Activated CD4-positive, CD25-positive, alpha-beta regulatory T cell (primary cell): ENCODE measurements at places on chromosomes 7 and 10.

- DNase-seq = no peak
These were observed 17.9 kb downstream of the RFC2 start for GRCh38 chr7:74236284-74236683.

GRCh38 chr10:104895981-104896380 is 254.9 kb downstream of the SORCS3 start:
- DNase-seq = no peak

- peak; percentile 5 for DNase-seq
These were observed 138.0 kb upstream of the MTPN start for GRCh38 chr7:136114966-136115762.

- no peak for DNase-seq
These were observed 198.4 kb upstream of the KIAA1217 start for GRCh38 chr10:24010436-24010970.

- DNase-seq = no peak
These were observed 609.9 kb downstream of the CCSER2 start for GRCh38 chr10:84938117-84938905.
